CD14-positive monocyte (primary cell): ENCODE measurements at places on chromosomes 4 and X. TPM values are rescaled to one million over a fixed set of nuclear protein-coding genes. Genes with fewer than 3 reads are reported as not detected.
A peak's percentile ranks its signal among the peaks of the same experiment; 100 is the strongest.

DNA sequence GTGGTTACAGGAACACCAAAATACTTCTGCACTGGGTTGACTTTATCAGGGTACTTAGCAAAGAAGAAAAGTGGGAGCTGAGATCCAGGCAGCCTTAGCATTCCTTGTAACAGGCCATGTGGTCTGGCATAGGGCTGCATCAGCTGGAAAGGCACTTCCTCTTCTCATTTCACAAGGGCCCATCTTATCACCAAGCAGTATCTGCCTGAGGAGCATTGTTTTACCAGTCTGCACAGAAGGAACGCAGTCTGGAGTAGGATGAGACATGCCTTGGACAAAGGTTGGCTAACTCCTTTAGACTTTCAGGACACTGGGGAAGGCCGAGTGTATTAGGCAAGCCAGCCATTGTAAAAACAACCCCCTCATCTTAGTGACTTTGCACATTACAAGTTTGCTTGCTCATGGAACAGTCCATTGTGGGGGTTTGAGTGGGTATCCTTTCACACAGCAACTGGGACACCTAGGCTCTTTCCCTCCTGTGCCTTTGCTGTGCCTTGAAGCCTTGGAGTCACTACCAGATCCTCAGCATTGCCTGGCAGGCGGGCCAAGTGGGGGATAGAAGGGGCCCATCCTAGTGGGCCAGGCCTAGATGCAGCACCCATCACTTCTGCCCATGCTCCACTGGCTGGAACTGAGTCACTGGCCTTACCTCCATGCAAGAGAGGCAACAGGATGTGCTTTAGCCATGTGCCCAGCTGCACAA, 4.6 kb downstream of the SUV39H1 start:
- H3K4me1 ChIP-seq = peaks cover 6% of the 10 kb centered on the region
- H3K4me3 ChIP-seq = no peak overlapping the region
- no peaks in the 10 kb centered on the region for H3K27me3 ChIP-seq
- DNase-seq = no peak

- H3K4me3 ChIP-seq = no peak overlapping the region
- H3K36me3 ChIP-seq = no peaks in the 10 kb centered on the region
- DNase-seq = no peak
- peaks cover 53% of the 10 kb centered on the region for H3K27me3 ChIP-seq
These were observed 94.5 kb downstream of the EGF start for GRCh38 chr4:110007217-110007616.

DNA sequence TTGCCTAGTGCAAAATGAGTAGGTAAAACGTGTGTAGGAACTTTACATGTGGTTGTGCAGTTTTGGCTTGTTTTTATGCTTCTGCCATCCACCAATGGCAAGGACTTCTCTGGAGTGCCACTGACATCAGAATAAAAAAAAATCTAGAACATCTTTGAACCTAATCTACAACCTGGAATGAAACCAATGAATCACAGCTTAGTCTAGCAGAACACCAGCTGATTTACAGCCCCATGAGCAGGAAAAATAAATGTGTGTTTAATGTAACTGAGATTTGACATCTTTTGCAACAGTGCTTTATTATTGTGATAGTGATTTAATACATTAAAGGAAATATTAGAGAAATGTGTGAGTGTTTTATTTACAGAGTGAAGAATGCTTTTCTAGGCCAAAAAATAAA, 995.1 kb downstream of the PCDH7 start:
- no peaks in the 10 kb centered on the region for H3K27me3 ChIP-seq
- H3K4me3 ChIP-seq = no peak overlapping the region
- H3K4me1 ChIP-seq = no peaks in the 10 kb centered on the region
- DNase-seq = no peak

DNA sequence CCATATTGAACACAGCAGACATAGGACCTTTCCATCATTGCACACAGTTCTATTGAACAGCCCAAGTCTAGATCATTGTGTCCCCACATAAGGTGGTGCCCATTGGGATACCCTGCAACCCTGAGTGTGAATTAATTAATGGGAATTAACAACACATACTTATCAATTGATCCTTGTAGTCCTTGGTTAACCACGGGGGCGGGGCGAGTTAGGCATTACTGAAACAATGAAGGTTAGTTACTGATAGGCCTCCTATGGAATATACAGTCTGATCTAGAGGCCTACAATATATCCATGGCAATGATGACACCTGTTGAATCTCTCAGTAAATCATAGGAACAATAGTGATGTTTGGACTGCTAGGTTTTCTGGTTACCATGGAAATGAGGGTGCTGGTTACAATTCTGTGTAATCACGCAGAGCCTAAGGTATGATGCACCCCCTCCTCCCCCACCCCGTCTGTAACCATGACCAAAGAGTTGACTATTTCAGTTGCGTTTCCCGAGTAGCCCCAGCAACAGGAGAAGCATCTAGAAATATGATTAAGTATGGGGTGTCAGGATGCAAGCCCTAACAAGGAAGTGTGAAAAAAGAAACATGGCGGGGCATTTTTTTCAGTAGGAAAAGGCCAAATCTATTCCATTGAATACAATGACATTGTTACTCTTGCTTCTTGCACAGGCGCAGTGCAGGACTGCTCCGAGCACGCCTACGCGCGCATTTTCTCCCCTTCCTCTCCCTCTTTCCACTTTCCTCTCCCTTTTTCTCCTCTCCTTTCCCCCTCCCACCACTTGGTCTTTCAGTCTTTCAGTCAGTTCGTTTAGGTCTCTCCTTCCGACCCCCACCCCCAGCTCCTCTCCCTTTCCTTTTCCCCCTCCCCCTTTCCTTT, 677 bp upstream of the NONO start:
- peak; percentile 77 for DNase-seq
- peak overlapping the region; percentile 85 for H3K4me3 ChIP-seq
- H3K27ac ChIP-seq = peak overlapping the region; percentile 94
- H3K36me3 ChIP-seq = no peaks in the 10 kb centered on the region

DNA sequence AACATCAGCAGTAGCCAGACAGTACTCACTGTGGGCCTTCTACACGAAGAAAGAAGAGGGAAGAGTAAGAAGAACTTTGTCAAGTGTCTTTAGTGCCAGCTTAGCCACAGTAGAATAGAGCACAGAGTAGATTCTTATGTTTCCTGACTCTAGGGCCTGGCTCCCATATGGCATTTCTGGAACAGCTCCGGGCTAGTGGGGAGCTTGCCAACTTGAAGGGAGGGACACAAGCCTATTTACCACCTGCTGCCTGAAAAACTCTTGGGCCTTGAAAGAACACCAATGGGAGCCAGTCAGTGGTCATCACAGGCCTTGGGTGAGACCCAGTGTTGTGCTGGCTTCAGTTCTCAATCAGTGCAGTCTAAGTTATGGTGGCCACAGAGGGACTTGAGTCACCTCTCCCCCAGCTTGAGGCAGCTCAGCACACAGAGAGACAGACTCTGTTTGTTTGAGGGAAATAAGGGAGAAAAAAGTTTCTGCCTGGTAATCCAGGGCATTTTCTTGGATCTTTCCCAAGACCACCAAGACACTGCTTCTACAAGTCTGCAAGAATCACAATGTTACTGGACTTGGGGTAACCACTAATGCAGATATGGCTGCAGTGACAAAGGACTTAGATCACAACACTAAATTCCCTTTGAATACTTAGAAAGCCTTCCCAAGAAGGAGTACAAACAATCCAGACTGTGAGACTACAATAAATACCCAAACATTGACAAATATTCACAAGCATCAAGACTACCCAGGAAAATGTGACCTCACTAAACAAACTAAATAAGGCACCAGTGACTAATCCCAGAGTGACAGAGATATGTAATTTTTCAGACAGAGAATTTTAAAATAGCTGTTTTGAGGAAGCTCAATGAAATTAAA, 261.0 kb upstream of the NDST3 start:
- H3K27me3 ChIP-seq = no peaks in the 10 kb centered on the region
- DNase-seq = no peak
- no peak overlapping the region for H3K27ac ChIP-seq

DNA sequence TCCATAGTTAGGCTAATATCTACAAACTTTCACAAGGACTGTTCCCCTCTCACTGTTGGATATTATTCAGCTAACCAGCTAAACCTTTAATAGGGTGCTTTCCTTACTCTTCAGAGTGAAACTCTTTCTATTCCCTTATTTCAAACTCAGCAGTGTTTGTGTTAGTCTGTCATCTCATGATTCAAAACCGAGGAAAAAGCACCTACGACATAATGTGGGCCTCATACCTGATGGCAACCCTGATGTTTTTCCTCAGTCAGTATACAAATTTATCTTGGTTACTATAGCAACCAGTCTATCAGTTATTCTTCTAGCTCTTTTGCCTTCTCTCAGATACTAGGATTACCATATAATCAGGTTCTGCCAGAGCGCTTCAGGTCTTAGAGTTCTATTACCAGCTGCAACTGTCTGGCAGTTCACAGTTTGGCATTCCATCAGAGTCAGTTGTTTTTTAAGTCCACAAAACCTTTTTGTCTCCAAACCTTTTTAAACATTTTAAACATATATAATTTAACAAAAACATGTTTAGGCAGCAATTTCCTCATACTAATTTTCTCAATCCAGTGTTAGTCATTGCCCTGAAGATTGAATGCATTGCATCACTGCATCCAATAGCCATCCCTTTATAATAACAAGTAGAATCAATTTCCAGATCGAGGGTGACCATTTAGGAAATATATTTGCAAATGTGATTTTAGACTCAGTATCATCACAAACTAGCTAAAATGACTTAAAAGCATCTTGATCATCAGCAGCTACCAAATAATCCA, 7.4 kb downstream of the WDR44 start:
- H3K4me1 ChIP-seq = peaks cover 21% of the 10 kb centered on the region
- no peaks in the 10 kb centered on the region for H3K36me3 ChIP-seq
- no peak overlapping the region for H3K27ac ChIP-seq

DNA sequence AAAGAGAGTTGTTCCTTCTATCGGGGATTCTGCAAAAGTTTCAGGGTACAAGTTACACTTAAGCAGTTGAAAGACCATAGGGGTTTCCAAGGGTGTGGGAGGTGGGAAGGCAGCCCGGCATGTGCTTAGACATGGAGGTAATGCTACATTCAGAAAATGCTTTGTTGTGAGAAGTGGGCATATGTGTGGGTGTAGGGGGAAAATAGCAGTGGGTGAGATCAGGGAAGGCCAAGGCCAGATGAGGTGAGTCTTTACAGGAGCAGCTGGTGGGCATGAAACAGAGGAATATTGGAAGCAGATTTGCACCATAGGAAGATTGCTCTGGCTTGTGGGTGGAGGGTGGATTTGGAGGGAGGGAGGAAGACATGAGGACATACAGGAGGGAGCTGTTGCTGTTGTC, 8.3 kb downstream of the CYTL1 start:
- no peaks in the 10 kb centered on the region for H3K27me3 ChIP-seq
- no peaks in the 10 kb centered on the region for H3K4me1 ChIP-seq
- H3K36me3 ChIP-seq = no peaks in the 10 kb centered on the region
- H3K4me3 ChIP-seq = no peak overlapping the region
- no peak overlapping the region for H3K27ac ChIP-seq

GRCh38 chr4:78551420-78552351, at the start of gene ANXA3:
TSS of gene ANXA3 (plus strand) at chr4:78551770. CDS start at chr4:78554474, 2,704 bp downstream.
- peaks cover 24% of the 10 kb centered on the region for H3K4me1 ChIP-seq
- no peaks in the 10 kb centered on the region for H3K36me3 ChIP-seq
- H3K27ac ChIP-seq = no peak within 1 kb of the TSS
- H3K27me3 ChIP-seq = peaks cover 18% of the 10 kb centered on the region
- H3K4me3 ChIP-seq = peak within 1 kb of the TSS; percentile 34
- DNase-seq = no peak

GRCh38 chr4:181202240-181202639, 1041.0 kb upstream of the TENM3 start:
- H3K36me3 ChIP-seq = no peaks in the 10 kb centered on the region
- H3K27me3 ChIP-seq = no peaks in the 10 kb centered on the region
- DNase-seq = no peak
- H3K4me3 ChIP-seq = no peak overlapping the region
- H3K4me1 ChIP-seq = no peaks in the 10 kb centered on the region

GRCh38 chr4:175807547-175807946, 4.5 kb downstream of the GPM6A start:
- H3K36me3 ChIP-seq = no peaks in the 10 kb centered on the region
- no peaks in the 10 kb centered on the region for H3K27me3 ChIP-seq
- no peaks in the 10 kb centered on the region for H3K4me1 ChIP-seq
- H3K27ac ChIP-seq = no peak overlapping the region

Gene F8A3
- 3.6 TPM for polyA plus RNA-seq

Gene TBX22
- polyA plus RNA-seq = not detected

Gene VCX3A
- polyA plus RNA-seq = not detected

Gene SLC25A14
- 4.1 and 19.2 TPM in 2 replicates for polyA plus RNA-seq

Gene PCDH7
- not detected for polyA plus RNA-seq

Gene PABPC1L2B
- not detected in 2 replicates for polyA plus RNA-seq

Gene RAB28
- 18.0 TPM for polyA plus RNA-seq

Gene CTAG2
- polyA plus RNA-seq = not detected in 2 replicates
